Lung microvascular endothelial cell (primary cell): ENCODE measurements at places on chromosomes 1 and 21. TPM values are rescaled to one million over a fixed set of nuclear protein-coding genes. Genes with fewer than 3 reads are reported as not detected.

C1orf35 gene
- total RNA-seq: 6.5 and 8.1 TPM in 2 replicates

GRCh38 chr21:19535356-19535755, 1131.8 kb upstream of the TMPRSS15 start:
- DNase-seq: no peak

NTRK1 gene
- not detected in 2 replicates for total RNA-seq

- DNase-seq: peak; percentile 95
Measured at GRCh38 chr1:59163268-59164092, 133.4 kb upstream of the FGGY start.

GRCh38 chr1:75396745-75397144, 214.2 kb downstream of the SLC44A5 start:
- no peak for DNase-seq

DNA sequence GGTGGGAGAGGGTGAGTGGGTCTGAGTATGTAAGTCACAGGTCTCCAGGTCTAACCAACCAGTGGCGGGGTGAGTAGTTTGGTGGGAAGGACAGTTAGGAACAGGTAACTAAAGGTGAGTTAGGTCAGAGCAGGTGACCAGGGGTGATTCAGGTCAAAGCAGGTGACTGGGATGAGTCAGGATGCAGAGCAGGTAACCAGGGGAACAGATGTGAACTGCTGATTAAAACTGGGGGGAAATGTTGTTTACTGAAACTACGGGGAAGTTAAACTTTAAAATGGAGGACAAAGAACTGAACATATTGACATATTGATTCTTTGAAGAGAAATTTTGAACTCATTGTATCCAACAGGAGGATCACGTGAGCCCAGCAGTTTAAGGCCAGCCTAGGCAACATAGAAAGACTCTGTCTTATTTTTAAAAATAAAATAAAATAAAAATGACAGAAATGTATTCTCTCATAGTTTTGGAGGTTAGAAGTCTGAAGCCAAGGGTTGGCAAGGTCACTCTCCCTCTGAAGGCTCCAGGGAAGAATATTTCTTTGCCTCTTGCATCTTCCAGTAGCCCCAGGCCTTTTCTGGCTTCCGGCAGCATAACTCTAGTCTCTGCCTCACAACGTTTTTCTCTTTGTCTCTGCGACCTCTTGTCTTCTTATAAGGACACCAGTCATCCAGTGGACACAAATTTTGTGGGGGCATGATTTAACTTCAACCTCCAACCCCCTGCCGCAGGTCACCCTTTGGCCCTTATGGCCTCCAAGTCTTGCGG, 64.3 kb upstream of the TINAGL1 start:
- no peak for DNase-seq
